ENCODE measurements at places on chromosomes 12 and 14.

- DNase-seq: peak; percentile 31
These were observed 16.0 kb downstream of the METTL3 start for GRCh38 chr14:21494902-21495762.

- no peak for DNase-seq
These were observed 10.7 kb downstream of the TNFRSF1A start for GRCh38 chr12:6330999-6331714.

- DNase-seq: no peak
These were observed 45.1 kb downstream of the AKAP6 start for GRCh38 chr14:32374155-32374554.

GRCh38 chr12:77816196-77816595 lies 14.5 kb upstream of the NAV3 start:
- DNase-seq: no peak

- no peak for DNase-seq
These were observed 6.2 kb upstream of the CGRRF1 start for GRCh38 chr14:54503486-54503885.

All from H1 (cell line).